ENCODE measurements at places on chromosomes 6 and 20.

DNA sequence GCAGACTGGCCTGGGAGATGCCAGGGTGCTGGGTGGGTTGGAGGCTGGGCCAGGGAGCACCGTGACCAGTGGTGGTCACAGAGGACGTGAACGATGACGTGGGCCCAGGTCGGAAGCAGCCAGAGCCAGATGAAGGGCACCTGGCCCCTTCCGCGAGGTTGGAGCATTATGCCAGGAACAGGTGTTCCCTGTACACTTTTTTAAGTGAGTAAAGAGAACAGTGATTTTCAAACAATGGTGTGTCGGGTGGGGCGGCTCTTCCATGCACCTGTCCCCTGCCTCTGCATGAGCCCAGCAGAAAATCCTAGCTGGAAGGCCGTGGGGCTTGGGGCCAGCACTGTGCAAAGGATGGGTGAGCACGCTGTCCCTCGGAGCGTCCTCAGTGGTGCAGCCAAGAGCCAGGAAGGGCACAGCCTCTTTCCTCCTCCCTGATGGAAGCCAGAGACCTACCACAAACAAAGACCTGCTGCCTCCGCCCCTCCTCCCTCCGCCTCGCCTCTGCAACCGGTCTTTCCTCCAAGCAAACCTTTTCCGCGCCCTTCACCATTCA lies 350.5 kb downstream of the ZFAND3 start:
- no peak for DNase-seq

DNA sequence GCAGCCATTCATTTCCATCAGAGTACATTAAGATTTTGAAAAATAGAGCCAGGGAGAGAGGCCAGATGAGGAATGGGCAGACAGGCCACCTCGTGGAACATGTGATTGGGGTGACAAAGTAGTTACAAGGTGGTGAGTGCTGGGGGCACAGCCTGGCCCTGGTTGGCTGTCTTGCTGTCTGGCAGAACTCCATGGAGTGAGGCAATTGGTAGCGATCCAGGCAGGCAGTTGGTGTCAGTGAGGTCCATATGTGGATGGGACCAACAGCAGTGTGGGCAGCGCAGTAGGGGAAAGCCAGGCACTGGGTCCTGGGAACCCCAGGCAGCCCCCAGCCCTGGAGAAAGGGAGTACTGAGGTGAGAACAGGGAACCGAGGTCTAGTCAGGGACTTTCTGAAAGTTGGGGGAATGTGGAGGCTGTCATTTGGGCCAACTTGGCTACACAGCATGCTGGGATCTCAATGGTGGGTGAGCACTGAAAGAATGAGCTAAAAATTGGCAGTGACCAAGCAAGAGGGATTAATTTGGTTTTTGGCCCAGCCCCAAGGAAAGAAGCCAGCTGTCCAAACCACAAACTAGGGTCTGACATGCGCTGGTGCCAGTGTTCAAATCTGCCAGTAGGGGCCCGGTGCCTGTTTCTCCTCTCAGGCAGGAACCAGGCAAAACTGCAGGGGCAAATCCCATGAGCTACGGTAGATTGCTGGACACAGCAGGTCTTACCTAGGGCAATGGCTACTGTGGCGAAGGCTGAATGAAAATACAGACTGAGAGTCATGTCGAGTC lies 61.4 kb upstream of the E2F3 start:
- no peak for DNase-seq

DNA sequence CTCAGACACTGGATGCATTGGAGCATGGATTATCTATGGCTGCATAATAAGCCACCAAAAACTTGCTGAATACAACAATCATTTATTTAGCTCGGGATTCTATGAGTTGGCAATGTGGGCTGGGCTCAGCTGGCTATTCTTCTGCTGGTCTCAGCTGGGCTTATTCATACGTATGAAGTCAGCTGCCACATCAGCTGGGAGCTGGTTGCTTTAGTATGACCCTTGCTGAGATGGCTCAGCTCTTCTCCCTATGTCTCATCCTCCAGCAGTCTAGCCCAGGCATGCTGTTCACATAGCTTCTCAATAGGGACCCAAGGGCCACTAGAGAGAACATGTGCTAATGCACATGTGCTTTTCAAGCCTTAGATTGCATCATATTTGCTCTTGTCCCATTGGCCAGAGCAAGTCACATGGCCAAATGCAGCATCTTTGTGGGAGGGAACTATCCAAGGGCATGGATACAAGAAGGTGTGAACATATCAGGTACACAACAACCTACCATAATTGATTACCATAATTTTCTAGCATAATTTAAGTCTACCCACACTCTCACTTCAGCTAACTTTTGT lies 444.6 kb downstream of the KIF16B start:
- no peak for DNase-seq

- peak; percentile 60 for DNase-seq
These were observed 57.0 kb upstream of the GNRH2 start for GRCh38 chr20:2986466-2986865.

- no peak for DNase-seq
These were observed 46.5 kb downstream of the SMLR1 start for GRCh38 chr6:130873746-130874145.

- peak; percentile 94 for DNase-seq
These were observed 2.1 kb upstream of the DDX27 start for GRCh38 chr20:49216991-49217578.

GRCh38 chr6:151034825-151035781 lies 169.6 kb downstream of the MTHFD1L start:
- DNase-seq, result no peak

- DNase-seq, result no peak
These were observed 21.5 kb upstream of the SMIM13 start for GRCh38 chr6:11072101-11072500.

DNA sequence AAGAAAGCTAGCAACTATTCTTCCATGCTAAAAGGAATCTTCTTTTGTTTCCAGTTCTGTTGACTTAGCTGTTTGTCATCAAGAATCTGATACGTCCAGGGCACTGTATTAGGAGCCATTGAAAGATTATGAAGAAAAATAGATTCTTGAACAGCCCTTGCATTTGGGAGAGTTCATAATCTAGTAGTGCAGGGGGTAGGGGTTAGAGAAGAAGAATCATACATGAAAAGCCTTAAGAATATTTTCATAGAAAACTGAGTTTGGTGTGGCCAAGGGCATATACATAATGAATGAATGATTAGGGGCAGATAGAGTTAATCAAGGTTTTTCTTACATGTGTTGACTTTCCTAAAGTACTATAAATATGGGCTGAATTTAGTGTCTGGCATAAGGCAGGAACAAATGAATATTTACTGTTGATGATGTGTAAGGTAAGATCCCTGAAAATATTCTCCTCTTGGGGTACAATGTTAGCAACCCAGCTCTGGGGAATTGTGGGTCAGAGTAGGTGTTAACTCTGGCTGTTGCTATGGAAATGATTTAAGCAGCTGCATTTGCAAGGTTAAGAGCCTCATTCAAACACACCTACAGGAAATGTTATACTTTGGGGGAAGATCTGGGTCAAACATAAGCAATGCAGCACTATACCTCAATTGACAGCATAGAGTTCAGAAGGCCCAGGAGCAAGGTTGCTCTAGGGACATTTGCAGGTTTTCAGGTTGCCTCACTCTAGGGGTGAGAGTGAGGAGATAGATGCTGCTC lies 667.3 kb upstream of the CITED2 start:
- DNase-seq, result no peak

DNA sequence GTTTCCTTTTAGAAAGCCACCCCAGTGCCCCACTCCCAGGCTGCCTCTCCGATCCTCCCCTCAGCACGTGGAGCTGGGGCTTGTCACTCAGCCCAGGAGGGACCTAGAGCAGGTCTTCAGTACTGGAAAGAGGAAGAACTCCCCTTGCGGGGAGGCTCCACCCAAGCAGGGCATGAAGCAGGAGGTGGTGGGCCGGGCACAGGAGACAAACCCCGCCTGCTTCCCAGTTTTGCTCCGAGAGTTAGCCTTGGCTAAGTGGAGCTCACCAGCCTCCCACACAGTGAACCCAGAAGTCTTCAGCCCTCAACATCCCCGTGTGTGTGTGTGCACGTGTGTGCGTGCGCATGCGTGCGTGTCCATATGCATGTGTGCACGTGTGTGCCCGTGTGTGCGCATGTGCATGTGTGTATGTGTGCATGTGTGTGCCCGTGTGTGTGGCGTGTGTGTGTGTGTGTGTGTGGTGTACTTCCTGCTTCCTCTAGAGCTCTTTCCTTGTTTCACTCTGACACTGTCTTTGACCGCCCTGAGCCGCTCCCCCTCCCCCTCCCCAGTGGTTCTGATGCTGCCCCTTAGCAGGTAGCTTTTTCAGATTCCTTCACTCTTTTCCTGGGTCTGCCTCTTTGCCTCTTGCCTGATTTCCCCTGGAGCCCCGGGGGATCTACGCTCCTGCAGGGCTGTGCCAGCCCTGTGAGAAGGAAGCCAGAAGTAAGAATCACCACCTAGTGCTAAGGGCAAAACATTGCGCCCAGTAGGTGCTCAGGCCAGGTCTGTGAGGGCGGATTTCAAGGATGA lies 239.8 kb downstream of the CDC5L start:
- DNase-seq, result no peak

DNA sequence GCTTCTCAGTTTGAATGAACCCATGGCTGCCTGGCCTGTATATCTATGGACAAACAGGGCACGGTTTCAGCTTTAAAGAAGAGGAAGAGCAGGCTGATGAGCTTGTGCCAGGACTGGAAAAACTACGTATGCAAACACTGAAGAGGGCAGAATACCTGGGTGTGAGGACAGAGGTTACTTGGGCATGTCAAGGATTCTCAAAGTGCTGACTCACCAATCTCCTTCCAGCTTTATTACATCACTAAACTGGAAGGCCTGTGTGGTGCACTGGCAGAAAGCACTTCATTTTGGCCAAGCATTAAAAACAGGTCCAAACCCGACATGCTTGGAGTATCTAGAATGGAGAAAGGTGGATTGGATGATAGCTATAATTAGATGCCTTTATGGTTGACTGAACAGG lies 95.2 kb downstream of the GMPR start:
- DNase-seq, result no peak

DNA sequence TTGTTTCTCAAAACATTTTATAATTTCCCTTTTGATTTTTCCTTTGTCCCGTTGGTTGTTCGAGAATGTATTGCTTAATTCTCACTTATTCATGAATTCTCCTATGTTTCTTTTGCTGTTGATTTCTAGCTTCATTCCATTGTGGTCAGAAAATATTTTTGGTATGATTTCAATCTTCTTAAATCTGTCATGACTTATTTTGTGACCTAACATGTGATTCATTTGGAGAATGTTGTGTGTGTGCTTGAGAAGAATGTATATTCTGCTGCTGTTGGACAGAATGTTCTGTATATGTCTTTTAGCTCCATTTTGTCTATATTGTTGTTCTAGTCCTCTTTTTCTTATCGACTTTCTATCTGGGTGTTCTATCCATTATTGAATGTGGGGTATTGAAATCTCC lies 286.2 kb upstream of the RNF217 start:
- DNase-seq, result no peak

GRCh38 chr6:41676431-41676830 lies 38.2 kb downstream of the MDFI start:
- no peak for DNase-seq

DNA sequence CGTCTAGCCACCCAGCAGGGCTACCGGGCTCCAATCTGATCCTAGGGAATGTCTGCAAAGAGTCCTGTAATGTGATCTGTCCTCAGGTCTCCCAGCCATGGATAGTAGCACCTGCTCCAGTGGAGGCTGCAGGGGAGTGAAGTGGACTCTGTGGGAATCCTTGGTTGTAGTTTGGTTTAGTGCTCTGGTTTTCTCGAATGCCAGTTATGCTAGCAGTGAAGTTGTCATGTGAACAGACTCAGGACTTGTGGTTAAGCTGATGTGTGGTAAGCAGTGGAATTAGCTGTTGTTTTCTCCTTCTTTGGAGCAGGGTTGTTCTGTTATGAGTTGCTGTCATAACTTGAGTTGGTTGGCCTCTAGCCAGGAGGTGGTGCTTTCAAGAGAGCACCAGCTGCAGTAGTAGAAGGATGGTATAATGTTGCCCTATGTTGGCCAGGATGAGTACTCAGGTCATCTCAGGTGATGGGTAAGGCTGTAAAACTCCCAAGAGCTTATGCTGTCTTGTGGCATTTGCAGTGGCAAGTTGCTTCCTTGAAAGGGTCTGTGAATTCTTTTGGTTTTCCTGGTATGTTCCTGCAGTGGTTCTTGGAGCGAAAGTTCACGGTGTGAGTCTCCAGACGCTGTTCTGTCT lies 390.2 kb downstream of the UTRN start:
- DNase-seq, result peak; percentile 45

DNA sequence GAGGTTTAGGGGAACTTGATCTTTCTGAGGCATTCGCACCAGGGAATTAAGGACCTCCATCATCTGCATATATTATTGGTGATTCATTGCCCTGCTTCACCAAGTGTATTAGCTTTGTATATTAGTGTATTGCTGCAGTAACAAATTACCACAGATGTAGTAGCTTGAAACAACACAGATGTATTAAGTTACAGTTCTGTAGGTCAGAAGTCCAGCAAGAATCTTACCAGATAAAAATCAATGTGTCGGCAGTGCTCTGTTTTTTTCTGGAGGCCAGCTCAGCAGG lies 65.8 kb downstream of the HMGN3 start:
- no peak for DNase-seq

- no peak for DNase-seq
These were observed 133.4 kb downstream of the CEBPB start for GRCh38 chr20:50323777-50324775.

DNA sequence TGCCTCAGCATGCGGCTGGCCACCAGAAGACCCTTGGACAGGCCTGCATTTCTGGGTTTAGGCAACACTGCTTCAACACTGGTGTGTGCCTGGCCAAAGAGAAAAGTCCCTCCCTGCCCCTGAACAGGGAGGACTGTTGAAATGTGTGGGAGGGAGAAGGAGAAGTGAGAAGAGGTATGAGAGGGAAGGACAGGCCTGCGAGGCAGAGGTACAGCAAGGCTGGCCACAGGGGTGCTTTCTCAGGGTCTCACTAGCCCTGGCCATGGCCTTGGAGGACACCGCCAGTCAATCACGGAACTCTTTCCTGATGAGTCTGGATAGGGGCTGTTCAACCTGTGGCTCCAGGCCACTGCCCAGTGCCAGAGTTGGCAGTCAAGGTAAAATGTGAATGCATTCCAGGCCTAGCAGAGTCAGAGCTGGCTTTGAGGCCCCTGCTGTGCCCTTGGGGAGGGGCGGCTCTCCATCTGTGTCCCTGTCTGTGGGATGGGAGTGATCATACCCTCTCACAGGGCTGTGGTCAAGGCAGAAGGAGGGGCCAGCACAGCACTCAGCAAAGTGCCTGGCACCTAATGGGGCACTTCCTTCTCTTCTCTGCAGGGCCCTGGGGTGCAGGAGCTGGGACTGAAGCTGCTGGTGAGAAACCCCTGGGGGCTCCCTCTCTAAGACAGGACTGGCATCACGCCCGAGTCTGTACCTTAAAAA lies 43.2 kb upstream of the CDH22 start:
- DNase-seq, result no peak
